ELR (cell line): ENCODE measurements at places on chromosomes 6 and 20.
A peak's percentile ranks its signal among the peaks of the same experiment; 100 is the strongest.

DNA sequence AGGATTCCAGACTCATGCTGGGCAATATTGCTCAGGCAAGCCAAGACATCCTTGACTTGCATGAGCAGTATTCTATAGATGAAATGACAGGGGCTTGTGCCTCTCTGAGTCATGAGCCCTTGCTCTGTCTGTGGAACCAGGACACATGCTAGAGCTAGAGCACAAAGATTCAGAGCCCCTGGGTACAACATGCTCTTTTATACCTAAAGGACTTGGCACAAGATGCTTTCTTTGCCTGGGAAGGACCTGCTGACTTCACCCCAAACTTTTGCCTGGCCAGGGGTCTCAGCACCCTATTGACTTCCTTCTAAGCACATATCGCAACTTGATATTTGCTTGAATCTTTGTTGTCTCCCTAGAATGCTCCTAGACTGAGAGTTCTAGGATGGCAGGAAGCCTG lies 27.4 kb downstream of the TGM6 start:
- DNase-seq, result no peak

GRCh38 chr6:24105191-24105590 lies 20.8 kb upstream of the NRSN1 start:
- no peak for DNase-seq

GRCh38 chr6:24139639-24140038 lies 13.6 kb downstream of the NRSN1 start:
- DNase-seq, result no peak

DNA sequence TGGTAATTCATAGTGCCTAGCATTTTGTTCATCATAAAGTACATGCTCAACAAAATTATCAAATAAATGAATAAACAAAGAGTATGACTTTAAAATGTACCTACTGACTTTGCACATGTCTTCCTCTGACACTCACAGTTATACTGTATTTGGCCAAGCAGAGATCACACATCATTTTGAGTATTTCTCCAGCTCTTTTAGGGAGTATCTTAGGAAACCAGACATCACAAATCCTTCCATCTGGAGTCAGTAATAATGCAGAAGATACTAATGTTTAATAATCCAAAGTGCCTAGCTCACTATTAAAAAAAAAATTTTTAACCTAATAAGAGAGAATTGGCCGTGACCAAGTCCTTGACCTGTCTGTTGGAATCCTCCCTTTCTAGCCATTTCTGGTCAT lies 154.6 kb downstream of the ZNF217 start:
- no peak for DNase-seq

- DNase-seq, result no peak
Observed at GRCh38 chr6:131636880-131637792, at the start of gene ENPP3. Gene ENPP3 (plus strand): TSS chr6:131637302. CDS start chr6:131637385, 83 bp downstream.

- no peak for DNase-seq
Observed at GRCh38 chr6:56806368-56806767, 148.5 kb upstream of the BEND6 start.

- DNase-seq, result no peak
Observed at GRCh38 chr6:52564856-52565255, 12.0 kb downstream of the TRAM2 start.

- no peak for DNase-seq
Observed at GRCh38 chr6:31328355-31328960, 28.5 kb downstream of the HLA-B start.

GRCh38 chr6:84691978-84692623 lies 72.3 kb downstream of the TBX18 start:
- peak; percentile 10 for DNase-seq

GRCh38 chr6:134253681-134254080 lies 64.2 kb downstream of the SGK1 start:
- no peak for DNase-seq

- no peak for DNase-seq
Observed at GRCh38 chr6:161230339-161230738, 43.5 kb downstream of the AGPAT4 start.
